ENCODE measurements at places on chromosomes 5 and 9.
A peak's percentile ranks its signal among the peaks of the same experiment; 100 is the strongest.

DNA sequence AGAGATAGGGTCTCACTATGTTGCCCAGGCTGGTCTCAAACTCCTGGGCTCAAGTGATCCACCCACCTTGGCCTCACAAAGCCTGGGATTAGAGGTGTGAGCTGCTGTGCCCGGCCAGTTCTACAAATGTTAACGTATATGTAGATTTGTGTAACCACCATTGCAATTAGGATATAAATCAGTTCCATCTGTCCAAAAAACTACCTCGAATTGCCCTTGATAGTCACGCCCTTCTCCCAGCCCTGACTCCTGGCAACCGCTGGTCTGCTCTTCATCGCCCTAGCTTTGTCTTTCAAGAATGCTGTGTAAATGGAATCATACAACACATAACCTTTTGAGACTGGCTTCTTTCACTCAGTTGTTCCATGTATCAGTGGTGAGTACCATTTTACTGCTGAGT, 46.1 kb upstream of the PPARGC1B start:
- DNase-seq: no peak

DNA sequence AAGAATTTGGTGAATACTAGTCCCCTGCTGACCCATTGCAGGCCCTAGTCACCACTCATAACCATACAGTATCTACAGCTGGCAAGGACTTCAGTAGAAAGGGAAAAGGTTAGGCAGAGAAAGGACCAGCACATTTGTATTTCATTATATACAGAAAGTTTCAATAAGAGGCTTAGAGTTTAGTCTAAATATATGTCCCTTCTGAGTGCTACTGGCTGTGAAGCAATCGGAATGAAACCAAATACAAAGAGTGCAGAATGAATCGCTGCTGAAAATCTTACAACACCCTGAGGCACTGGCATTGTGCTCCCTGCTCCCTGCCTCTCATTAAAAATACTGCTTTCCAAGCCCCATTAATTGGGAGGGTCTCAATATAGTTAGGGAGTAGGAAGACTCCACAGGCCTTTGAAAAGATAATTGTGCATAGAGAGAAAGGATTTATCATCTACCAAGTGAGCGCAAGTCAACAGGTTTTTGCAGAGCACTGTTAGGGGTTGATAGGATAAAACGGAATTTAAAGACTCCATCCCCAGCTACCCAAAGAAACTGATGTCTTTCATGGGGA, 110.8 kb downstream of the SLC1A3 start:
- no peak for DNase-seq

GRCh38 chr9:90854637-90855175, 53.1 kb downstream of the SYK start:
- DNase-seq: peak; percentile 66

- DNase-seq: no peak
Observed at GRCh38 chr9:29564564-29564963, 1991.3 kb upstream of the C9orf72 start.

DNA sequence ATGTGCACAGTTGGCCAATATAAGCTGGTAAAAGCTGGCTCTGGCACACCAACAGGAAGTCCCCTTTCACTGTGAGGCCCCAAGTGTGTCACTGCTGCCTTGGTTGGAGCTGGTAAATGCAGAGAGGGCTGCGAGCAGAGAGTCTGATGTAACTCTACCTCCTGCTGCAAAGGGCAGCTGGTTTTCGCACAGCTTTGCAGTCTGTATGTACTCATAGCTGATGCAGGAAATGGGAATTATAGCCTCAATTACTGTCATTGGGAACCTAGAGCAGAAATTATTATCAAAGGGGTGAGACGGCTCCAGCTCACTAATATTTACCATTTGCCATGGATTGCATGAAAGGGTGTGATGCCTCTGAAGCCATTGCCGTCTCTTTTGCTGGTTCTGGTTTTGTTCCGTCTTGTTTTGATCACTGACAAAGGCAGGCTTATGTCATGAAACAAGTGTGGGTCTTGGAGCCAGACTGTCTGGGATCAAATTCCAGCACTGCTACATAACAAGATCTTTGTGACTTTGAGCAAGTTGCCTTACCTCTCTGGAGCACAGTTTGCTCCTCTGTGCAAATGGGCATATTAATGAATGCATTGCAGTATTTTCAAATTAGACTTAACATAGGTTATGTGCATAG, 124.3 kb upstream of the SLC25A48 start:
- no peak for DNase-seq

GRCh38 chr5:126104341-126104740, 318.9 kb upstream of the GRAMD2B start:
- DNase-seq: no peak

DNA sequence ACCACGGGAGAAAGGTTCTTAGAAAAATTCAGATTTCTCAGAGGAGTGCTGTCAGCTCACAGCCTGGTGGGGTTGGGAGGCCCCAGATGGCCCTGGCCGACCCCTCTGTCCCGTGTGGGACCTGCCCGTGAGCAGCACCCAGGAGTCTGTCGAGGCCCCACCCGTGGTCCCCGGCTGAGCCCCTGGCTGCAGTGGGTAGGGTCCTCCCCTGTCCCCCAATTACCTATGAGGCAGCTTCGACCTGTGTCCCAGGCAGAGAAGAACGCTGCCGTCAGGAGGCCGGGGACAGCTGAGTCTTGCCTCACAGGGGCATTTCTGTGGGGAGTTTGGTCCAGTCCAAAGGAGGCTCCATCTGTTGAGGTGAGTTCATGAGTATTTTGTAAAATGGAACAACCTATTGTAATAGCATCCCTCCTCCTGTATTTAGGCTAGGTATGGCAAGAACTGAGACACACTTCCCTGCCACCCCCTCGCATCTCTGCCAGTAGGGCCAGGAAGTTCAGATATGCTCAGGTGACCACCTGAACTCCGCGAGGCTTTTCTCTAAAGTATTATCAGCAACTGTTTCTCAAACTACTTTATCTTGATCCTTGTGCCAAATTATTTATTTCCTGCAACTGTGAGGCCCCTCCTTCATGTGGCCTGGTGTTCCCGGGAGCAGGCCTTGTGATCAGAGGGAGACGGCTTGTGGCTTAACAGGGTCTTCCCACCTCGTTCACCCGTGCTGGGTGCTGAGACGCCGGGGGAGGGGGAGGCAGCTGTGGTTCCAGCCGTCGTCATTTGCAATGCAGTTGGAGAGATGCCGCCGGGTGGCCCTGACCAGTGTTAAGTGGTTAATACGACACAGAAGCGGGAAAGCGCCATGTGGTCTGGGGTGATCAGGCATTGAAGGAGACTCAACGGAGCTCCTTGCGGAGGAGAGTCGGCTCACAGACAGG, 1.7 kb downstream of the AHRR start:
- DNase-seq: no peak

DNA sequence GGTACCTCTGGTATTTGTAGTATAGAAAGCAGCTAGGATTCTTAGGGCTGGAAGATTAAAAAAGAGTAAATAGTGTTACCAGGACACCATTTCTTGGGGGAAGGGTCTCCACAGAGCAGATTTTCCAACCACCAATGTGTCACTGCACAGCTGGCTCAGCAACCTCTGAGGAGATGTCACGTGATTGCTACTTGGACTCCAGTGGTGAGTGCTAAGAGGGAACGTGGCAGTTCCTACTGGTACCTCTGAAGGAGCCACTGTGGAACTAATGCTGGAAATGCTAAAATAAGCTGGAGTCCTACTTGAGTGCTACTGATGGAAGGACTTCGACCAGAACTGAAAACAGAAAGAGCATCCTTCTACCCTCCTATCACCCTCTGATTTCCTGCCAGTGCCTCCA, 36.1 kb upstream of the SPDL1 start:
- DNase-seq: no peak

GRCh38 chr9:132207839-132208615, 46.2 kb downstream of the NTNG2 start:
- no peak for DNase-seq

DNA sequence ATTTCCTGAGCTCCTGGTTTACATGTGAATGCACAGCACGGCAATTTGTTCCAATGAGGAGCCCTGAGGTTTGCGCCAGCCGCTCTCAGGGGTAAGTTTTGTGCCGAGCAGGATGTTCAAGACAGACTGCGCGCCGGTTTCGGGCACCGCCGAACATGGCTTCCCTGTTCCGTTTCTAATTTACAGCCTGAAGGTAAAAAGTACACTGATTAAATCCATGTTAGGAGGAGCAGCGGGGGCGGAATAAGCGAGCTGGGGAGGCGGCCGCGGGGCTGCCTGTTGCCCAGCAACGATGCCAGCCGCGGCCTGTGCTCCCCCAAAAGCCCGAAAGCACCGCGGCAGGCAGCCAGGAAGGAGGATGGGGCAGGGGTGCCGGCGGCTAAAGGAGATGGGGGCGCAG, 6.4 kb downstream of the SOWAHA start:
- DNase-seq: no peak

- no peak for DNase-seq
Observed at GRCh38 chr9:2321523-2322148, 300.0 kb upstream of the VLDLR start.

GRCh38 chr5:44275908-44276307, 113.3 kb downstream of the FGF10 start:
- no peak for DNase-seq

- no peak for DNase-seq
Observed at GRCh38 chr5:173299820-173300219, 28.4 kb downstream of the STC2 start.

- DNase-seq: no peak
Observed at GRCh38 chr5:67770431-67771025, 445.0 kb upstream of the PIK3R1 start.

DNA sequence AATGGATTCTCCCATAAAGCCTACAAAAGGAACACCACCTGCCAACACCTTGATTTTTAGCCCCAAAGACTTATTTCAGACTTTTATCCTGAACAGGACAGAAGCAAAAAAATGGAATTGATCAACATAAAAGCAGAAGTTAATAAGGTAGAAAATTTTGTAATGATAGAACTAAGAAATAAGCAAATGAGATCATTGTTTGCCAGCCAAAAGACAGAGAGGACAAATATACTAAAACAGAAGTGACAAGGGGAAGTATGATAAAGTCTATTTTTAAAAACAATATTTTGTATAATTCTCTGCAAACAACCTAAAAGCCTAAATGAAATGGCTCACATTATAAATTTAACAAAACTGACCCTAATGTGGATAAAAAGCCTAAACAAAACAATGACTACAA, 110.5 kb upstream of the PRSS3 start:
- DNase-seq: no peak

DNA sequence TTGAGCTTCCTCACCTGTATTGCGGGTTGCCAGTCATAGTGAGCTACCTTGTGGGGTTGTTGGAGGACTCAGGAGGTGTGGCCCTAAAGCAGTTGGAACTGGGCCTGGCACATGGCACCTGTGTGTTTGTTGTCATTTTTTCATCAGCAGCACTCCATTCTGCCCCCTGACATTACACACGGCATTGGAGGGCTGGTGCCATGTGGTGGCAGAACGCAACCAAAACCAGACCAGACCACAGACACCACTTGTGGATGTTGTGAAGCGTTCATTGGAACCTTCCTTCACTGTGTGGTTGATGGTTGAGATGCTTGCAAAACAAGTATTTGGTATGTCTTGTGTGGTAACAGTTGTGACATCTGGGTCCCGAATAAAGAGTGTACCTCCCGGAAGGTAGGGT, 113.2 kb upstream of the ERCC6L2 start:
- DNase-seq: no peak

- no peak for DNase-seq
Observed at GRCh38 chr9:94014066-94014654, 59.0 kb upstream of the BARX1 start.

GRCh38 chr9:96566498-96567202, 53.0 kb downstream of the CDC14B start:
- peak; percentile 58 for DNase-seq

DNA sequence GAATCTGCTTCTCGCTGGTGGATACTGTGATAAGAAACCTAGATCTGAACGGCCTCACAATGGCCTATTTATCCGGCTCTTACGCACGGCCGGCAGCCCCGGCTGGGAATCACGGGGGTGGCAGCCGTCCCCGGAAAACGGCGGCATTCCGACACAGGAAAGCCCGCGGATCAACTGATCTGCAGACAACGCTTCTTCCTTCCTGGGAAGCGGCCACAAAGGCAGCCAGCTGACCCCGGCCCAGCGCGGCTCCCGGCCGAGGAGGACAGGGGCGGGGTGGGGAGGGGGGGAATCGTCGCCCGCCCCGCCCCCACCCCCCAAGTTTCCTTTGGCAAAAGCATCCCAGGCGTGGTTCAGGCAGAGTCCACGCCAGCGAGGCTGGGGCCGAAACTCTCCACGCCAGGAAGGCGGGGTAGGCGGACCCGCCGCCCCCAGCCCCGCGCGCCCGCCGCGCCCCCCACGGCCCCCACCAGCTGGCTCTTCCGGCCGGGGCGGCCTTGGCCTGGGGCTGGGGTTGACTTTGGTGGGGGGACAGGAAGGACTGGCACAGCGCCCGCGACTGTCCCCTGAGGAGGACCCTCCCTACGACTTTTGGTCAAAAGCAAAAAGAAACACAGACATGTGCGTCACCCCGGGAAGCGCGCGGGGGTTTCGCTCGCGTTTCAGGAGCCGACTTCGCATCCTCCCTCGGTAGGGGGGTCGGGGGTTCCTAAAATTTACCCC, 247.7 kb upstream of the ANKRD55 start:
- DNase-seq: no peak

DNA sequence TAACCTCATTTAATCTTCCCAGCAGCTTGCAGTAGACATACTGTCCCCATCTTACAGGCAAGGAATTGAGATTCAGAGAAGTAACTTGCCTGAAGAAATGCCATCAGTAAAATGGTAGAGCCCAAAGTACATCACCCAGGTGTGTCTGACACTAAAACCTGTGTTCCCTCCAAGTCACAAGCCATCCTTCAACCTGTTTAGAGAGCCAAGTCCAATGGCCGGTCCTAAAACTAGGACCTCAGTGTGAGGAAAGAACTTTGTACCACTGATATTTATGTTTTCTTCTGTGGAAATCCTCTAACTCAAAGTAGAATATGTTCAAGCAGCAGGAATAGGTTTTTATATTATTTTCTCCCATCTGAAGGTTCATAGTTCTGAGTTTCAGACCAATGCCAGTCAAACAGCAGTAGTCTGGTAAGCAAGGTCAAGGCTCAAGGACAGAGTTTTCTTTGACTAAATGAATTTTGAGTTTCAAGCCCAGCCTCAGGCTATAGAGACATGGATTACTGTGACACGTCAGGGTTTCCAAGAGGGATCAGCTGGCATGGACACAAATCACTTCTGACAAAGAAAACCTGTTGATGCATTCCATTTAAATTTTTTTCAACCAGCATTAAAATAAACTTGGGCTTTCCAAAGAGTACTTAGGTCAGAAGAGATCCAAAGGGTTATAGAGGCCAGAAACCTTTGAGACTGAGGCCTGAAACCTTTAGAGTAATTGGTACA, 80.9 kb upstream of the PLPP6 start:
- DNase-seq: no peak

DNA sequence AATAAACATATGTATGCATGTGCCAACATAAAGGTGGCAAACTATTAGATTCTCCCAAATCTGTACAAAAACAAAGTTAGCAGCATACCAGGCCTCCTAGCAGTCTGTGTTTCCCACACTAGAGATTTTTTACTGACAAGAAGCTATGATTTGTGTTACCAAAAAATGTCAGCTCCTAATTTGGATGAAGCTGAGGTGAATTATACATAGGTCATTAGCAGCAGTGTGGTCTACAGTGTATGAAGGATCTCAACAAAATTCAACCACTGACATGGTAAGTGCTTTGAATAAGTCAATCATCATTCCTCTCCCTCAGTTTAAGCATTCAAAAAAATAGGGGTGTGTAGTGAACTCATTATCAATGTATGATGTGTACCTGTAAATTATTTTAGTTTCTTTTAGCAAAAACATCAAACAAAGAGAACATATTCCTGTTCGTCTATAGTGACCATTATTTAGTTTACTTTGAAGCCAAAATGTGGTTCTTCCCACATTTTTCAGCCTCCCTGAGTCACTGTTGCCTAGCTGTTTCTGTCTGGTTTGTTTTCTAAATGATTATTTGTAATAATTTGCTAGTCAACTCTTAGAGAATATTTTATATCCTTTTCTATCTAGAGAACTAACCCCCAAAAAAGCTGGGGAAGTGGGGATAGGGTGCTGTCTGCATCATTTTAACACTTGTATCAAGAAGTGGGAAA, 52.1 kb upstream of the RGMB start:
- no peak for DNase-seq
